ENCODE measurements at places on chromosomes 7 and 10.

- DNase-seq = no peak
Measured at GRCh38 chr10:11331726-11332125, 279.7 kb downstream of the USP6NL start.

DNA sequence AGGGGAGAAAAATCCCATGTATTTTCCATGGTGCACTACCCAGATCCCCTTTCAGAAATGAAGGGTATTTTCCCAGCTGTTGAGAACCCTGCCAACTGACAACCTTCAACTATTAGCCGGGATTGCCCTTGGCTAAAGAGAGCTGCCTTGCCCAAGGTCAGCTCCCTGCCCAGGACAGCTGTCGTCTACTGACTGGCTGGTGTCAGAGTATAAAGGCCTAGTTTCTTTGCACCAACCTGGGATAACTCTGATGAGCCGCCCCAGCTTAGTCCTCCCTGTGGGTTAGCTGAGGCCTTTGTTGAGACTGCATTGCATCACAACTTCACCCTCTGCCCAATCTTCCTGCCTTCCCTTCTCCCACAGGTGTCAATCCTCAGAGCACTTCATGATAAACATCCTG lies 147.2 kb upstream of the RHEB start:
- DNase-seq = no peak

GRCh38 chr7:116741625-116742316 lies 69.8 kb downstream of the MET start:
- no peak for DNase-seq

- no peak for DNase-seq
Measured at GRCh38 chr7:30797176-30798040, 26.2 kb downstream of the MINDY4 start.

GRCh38 chr10:80561950-80562349 lies 24.2 kb downstream of the SH2D4B start:
- DNase-seq = no peak

DNA sequence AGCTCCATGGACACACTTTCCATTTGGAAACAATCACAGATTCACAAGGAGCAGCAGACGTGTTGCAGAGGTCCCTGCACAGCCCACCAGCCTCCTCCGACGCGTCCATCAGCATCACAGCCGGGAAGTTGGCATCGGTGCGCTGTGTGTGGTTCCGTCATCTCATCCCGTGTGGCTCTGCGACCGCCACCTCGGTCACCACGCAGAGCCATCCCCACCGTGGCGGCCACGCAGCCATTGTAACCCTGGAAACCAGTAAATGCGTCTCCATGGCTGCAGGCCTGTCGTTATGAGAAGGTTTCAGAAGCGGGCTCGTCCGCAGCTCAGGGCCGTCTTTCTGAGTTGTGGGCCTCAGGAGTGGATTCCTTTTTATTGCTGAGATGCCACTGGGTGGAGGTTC lies 36.0 kb downstream of the FOXK1 start:
- DNase-seq = no peak

DNA sequence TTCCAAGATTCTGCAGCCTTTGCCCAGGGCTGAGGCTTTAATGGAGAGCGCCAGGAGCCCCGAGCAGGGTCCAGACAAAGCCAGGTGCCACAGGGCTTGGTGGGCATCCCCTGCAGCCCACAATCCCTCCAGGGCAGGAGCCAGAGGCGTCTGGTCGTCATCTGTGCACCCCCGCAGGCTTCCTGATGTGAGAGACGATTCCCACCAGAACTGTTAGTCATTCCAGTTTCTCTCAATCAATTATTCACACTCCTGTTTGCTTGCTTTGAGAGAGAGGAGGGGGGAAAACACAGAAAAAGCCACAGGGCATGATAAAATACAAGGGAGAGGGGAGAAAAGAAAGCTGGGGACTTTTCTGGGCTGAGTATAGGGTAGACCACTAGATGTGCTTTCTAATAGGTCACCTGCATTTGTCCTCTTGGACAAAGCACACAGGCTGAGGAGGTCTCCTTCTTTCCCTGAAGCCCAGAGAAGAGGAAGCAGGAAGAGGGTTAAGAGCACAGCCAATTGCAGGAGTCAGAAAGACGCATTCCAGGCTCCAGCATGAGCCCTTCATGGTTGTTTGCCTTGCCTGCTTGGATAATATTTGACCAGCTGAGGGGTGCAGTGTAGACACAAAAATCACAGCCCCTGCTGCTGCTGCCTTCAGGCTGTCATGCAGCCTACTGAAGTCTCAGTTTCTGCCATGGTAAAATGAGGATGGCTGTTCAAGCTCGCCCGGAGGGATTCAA lies 194.4 kb downstream of the PLXNA4 start:
- DNase-seq = no peak

All from activated CD4-positive, alpha-beta T cell treated with anti-CD3 and anti-CD28 coated beads, Interleukin-2, amount 50 U/mL, for 4 hours (primary cell).